ENCODE measurements at places on chromosomes 2 and 18. TPM values are rescaled to one million over a fixed set of nuclear protein-coding genes. Genes with fewer than 3 reads are reported as not detected.

DNA sequence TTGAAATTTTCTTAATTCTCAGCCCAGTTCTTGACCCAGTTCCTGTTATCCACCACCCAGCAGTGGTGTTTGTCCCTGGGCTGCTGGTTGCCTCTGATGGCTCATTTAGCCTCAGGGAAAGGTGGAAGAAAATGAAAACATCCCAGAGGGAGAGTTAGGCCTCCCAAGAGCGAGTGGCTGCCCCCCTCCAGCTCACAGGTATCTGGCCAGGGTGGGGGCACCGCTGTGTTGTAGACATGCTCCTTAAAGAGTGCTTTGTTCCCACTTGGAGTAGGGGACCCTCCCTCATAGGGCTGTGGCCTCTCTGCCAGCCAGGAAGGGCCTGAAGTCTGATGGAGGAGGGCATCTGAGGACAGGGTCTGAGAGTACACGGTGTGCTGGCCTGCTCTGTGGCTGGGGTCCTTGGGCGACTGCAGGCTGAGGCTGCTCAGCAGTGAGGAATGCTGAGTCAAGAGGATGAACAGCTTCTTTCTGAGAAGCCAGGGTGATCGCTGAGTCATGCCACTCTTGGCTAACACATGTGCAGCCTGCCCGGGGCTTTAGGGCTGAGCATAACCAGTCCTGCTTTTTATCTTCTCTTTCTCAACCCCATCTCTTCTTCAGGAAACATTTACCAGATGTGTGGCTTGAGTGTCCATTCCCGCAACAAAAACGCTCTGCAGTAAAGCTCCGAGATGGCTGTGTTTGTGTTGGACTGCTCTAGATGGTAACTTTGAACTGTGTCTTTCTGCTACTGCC lies 72.3 kb downstream of the IL1R2 start:
- peak; percentile 21 for DNase-seq

The CCDC68 gene
- total RNA-seq = 0.23 TPM

GRCh38 chr2:159064446-159065301 lies 96.2 kb downstream of the TANC1 start:
- DNase-seq = no peak

DNA sequence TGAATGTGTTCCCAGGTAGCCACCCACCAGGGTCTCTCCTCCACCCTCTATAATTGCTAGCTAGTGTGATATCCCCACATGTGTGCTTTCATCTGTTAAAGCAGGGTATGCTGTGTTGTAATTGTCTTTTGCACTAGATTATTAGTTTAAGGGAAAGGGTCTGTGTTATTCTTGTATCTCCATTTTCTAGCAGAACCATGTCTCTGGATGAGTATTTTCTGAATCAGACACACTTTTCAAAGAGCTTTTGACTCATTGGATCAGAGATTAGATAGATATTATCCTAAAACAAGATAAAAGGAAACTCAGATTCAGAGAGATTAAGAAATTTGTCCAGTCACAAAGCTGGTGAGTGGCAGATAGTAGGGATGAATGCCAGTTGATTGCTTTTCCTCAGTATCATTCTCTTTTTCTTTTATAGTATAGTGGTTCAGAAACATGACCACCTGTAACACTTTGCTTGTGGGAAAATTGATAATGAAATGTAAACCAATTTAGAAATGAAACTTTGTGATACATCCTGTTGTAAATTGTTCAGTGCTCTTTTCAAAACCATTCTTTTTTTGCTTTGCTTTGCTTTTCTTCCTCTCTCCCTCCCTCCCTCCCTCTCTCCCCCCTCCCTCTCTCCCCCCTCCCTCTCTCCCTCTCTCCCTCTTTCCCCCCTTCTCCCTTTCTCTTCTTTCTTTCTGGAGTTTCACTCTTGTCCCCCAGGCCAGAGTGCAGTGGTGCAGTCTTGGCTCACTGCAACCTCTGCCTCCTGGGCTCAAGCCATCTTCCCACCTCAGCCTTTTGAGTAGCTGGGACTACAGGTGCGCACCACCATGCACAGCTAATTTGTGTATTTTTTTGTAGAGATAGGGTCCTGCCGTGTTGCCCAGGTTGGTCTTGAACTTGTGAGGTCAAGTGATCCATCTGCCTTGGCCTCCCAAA lies 7.4 kb downstream of the MIB1 start:
- DNase-seq = no peak

GRCh38 chr18:26133652-26134051 lies at the start of gene PSMA8:
Gene PSMA8 (plus strand): TSS chr18:26133869. CDS start chr18:26133966, 97 bp downstream.
- DNase-seq = peak; percentile 45

The NT5DC4 gene
- not detected for total RNA-seq

- peak; percentile 10 for DNase-seq
Measured at GRCh38 chr2:240623531-240624010, 1.7 kb upstream of the GPR35 start.

The UGT1A5 gene
- total RNA-seq = not detected

- no peak for DNase-seq
Measured at GRCh38 chr2:16709769-16710168, 44.1 kb upstream of the CYRIA start.

DNA sequence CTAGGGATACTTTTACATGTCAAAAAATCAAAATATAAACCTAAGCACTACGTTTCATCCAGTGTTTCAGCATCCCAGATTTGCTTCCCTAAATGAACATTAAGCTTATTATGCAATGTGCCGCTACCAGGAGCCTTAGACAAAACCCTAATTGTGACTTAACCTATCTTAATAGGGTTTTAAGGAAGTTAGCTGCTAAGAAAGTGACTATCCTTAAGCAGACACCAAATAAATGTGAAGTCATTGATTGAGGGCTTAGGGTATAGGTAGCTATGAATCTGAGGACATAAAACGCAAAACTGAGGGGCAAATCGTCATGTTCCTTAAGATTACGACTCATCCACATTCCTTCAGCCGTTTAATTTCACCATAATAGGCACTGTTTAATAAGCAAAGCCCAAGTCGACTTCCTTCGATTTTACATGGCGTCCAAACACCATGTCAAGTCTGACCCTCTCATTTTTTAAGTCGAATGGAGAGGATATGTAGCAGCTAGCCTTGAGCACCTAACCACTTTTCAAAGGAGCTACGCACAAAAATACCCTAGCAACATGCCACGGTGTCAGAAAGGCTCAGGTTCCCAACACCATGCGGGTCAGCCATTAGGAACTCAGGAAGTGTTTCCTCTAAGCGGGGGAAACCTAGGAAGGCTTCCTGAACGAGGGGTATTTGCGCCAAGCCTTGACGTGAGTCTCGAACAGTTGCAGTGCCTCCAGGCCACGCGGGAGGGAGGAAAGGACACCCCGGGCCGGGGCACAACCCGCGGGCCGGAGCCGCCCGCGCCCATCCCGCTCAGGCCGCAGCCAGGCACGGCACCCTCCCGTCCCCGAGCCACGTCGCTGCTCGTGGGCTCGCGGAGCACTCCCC lies 1.0 kb downstream of the HDLBP start:
- no peak for DNase-seq

The FBLN7 gene
- 0.80 TPM for total RNA-seq

The GALNT14 gene
- 6.8 TPM for total RNA-seq

- DNase-seq = no peak
Measured at GRCh38 chr2:55302241-55302640, 33.2 kb upstream of the MTIF2 start.

DNA sequence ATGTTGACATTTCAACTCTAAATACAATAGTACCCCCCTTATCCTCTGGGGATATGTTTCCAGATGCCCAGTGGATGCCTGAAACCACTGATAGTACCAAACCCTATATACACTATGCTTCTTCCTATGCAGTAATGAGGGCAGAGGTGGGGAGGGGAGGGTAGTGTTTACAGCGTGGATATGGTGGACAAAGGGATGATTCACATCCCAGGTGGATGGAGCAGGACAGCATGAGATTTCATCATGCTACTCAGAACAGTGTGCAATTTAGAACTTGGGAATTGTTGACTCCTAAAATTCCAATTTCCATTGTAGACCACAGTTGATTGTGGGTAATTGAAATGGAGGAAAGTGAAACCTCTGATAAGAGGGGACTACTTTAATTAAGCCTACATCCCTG lies 75.4 kb downstream of the TSN start:
- DNase-seq = no peak

- DNase-seq = no peak
Measured at GRCh38 chr18:75408554-75409506, 18.7 kb downstream of the SMIM21 start.

DNA sequence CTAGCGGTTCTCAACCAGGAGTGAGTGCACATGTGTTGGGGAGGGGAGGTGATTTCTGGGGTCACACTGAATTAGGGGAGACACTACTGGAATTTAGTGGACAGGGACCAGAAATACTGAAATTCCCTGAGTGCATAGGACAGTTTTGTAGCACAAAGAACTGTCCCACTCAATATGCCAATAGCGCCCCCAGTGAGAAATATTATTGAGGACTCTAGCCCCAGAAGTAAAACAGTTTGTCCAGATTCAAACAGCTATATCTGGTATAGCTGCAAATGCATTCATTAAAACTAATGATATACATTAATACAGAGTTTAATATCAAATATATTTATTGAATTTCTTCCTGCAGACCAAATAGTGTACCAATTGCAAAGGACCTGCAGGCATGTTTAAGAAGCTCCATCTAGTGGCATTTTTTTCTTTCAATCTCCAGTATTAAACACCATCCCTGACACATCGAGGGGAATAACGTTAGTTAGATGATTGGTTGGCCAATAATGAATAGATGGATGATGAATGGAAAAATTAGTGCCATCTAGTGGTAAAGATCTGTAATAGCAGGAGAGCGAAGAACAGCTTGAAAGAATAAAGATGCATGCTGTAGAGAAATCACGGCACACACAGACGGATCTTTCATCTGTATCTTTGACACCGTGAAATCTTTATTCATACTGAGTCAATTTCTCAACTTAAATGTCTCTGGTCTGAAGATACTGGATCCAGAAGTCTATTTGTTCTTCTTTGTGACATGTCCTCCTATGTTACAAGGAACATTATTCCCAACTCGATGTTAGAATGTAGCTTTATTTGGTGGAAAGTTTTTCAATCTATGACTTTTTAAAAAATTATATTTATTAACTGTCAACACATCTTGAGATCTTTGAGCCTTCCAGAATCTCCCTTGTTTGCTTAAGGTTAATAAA lies 62.5 kb downstream of the DHRS9 start:
- no peak for DNase-seq

The MGAT5 gene
- 47.7 TPM for total RNA-seq

GRCh38 chr2:207469451-207469850 lies 60.3 kb upstream of the CREB1 start:
- no peak for DNase-seq

GRCh38 chr2:37832590-37833197 lies 92.4 kb upstream of the RMDN2 start:
- peak; percentile 88 for DNase-seq

The TMEM200C gene
- 6.6 TPM for total RNA-seq

The PIEZO2 gene
- total RNA-seq = 10.7 TPM

- DNase-seq = no peak
Measured at GRCh38 chr18:50350699-50351098, 24.1 kb upstream of the SKA1 start.

The FBXO41 gene
- total RNA-seq = 21.5 TPM

- no peak for DNase-seq
Measured at GRCh38 chr2:6999211-6999877, 82.1 kb downstream of the RNF144A start.

GRCh38 chr2:7933672-7934071 lies 748.2 kb upstream of the ID2 start:
- DNase-seq = no peak

All from WTC11 (cell line).